ENCODE measurements at places on chromosomes 5 and 9. TPM values are rescaled to one million over a fixed set of nuclear protein-coding genes. Genes with fewer than 3 reads are reported as not detected.

DNA sequence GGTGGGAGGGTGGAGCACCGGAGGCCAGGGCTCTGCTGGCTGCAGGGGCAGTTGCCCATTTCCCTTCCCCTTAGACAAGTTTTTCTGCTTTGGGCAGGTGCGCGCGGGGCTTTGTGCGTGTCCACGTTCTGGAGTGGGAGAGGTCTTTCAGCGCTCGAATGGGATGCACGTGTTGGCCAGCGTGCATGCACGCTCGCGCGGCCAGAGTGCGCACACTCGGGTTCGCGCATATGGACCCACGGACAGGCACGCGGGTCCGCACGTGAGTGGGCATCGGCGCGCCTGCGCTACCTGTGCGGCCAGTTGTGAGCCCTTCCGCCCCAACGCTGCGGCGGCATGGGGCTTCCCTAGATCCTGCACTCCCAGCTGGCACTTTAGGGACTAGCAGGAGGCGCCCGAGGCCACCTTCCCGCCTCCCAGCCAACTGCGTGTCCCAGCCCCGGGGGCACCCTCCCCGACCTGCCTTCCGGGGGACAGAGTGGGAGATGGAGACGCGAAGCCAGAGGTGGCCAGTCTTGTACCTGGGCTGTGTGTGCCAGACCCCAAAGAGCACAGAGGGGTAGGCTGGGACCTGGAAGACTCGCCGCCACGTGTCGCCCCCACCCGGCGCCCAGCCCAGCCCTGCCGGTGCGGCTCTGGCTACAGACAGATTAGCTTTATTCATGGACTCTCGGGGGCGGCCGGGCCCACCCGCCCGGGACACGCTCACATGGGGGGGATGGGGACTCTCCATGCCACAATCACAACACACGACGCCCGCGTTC, 9.8 kb upstream of the GPRIN1 start:
- H3K27ac ChIP-seq, result no peak overlapping the region
- H3K27me3 ChIP-seq, result peaks cover 33% of the 10 kb centered on the region
- no peak for DNase-seq
- peaks cover 23% of the 10 kb centered on the region for H3K4me1 ChIP-seq
- peak overlapping the region; percentile 7 for H3K4me3 ChIP-seq

DNA sequence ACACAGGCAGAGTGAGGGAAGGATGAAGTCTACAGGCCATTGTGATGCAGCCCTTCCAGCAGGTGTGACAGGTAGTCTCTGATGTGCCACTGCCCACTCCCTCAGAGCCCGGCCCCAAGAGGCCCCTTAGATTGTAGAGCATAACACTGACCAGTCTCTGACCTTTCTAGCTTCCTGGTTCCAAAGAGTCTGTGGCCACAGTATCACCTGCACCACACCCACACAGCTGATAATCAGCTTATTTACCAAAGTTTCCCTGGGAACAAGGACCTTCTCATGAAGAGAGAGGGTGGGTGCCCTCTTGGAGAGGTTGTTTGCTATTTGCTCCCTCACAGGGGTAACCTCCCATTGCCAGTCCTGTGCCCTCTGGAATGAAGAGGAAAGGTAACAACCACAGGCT, 11.0 kb upstream of the ACER2 start:
- DNase-seq, result no peak
- no peak overlapping the region for H3K27ac ChIP-seq
- no peaks in the 10 kb centered on the region for H3K36me3 ChIP-seq
- no peaks in the 10 kb centered on the region for H3K4me1 ChIP-seq
- no peak overlapping the region for H3K4me3 ChIP-seq
- peaks cover 10% of the 10 kb centered on the region for H3K27me3 ChIP-seq

DNA sequence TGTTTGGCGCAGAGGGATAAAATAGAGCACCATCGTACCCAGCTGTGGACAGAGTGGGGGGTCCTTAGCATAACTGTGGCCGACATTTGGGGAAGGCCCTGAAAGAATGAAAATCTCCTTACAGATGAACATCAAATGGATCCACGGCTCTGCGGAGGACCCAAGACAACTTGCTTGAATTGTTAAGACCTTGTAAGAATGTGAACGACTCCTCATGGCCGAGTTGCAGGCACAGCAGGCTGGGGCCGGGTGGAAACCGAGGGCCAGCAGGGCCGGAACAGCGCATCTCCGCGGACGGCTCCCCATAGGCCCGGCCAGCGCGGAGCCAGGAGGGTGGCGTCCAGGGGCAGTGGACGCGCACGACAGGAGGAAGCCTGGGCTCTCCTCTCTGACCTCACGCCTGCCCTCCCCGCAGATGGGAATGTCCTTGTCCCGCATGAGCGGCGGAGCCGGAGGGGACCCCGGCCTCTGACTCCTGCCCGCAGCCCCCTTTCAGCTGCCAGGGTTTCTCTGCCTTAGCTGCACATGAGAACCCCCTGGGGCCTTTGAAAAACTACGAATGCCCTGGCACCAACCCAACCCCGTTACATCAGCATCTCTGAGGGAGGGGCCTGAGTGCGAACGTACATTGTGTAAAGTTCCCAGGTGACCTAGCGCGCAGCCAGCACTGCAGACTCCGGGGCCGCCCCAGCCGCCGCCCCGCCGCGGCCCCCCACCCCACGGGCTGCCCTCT, 36.2 kb upstream of the PTCH1 start:
- H3K4me1 ChIP-seq, result no peaks in the 10 kb centered on the region
- H3K4me3 ChIP-seq, result no peak overlapping the region
- H3K27me3 ChIP-seq, result peaks cover 26% of the 10 kb centered on the region
- no peaks in the 10 kb centered on the region for H3K36me3 ChIP-seq

DNA sequence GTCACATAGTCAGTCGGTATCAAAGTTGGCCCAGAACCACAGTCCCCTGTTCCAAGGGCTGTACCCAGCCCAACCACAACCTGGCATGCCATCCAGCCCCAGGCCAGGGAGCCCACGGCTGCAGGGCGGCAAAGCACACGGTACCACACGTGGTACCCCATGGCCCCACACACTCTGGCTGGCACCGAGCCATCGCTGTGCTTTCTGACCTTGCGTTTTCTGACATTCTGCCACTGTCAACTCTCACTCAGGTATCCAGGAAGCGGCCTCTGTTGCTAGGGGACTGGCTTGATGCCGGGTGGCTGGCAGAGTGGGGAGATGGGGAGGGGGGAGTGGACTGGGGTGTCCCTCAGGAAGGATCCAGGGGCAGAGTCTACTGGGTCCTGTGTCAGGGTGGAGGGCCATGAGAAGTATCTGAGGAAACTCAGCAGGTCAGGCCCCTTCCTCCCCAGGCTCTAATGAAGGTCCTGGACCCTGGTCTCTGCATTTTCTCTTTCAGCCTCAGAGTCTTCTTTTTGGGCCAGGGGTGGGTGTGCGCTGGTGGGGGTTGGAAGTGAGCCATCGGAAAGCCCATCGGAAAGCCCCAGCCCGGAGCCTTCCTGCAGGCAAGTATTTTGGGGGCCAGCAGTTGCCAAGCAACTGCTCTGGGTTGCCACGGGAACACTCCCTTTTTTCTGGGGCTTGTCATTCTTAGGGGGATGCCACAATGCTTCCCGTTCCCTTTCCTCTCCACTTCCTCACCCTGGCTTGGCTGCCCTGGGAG, 21.0 kb upstream of the RALGDS start:
- no peaks in the 10 kb centered on the region for H3K27me3 ChIP-seq
- no peak for DNase-seq
- no peaks in the 10 kb centered on the region for H3K36me3 ChIP-seq
- H3K27ac ChIP-seq, result no peak overlapping the region
- H3K4me1 ChIP-seq, result peaks cover 11% of the 10 kb centered on the region

DNA sequence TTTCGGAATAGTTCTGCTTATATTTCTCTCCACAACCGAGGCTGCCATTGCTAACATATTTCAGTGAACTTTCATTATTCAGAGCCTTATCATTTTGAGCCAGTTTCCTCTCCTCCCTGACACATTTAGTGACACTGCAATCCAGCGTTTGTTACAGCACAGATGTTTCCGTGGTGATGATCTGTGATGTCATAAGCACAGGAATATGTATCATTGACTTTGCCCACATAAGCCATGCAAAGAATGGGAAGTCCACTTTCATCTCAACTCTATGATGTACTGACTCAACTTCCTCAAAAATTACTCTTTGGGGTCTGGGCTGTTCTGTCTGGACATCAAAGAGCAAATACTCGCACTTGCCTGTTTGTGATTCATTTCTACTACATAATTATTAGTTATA, 291.8 kb downstream of the EBF1 start:
- DNase-seq, result no peak
- no peak overlapping the region for H3K27ac ChIP-seq
- H3K36me3 ChIP-seq, result no peaks in the 10 kb centered on the region
- no peak overlapping the region for H3K4me3 ChIP-seq

NAIP gene
- 1.7 TPM for total RNA-seq

DNA sequence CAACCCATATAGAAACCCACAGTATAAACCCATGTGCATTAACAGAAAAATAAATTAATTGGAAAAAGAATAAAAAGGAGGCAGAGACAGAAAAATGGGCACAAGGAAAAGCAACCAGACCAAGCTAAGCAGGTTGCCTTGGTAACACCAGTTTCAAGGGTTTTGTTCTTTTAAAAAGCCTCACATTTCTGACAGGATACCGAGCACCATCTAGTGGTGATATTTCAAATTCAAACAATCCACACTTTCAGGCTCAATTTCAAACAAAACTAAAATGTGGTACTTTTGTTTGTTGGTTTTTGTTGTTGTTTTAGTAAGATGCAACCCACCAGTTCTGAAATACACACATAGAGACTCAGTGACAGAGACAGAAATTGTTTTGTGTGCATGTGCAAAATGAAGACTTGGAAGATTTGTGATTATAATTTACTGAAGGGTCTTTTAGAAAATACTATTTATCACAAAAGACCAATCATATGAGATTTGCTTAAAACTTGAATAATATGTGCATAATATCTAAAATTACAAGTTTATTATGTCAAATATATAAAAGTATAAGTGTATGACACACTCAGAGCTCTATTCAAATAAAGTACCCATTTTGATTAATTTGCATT, 318.2 kb downstream of the SLCO4C1 start:
- no peaks in the 10 kb centered on the region for H3K36me3 ChIP-seq
- peak; percentile 13 for DNase-seq
- H3K27ac ChIP-seq, result no peak overlapping the region
- H3K27me3 ChIP-seq, result no peaks in the 10 kb centered on the region
- H3K4me1 ChIP-seq, result no peaks in the 10 kb centered on the region

- no peaks in the 10 kb centered on the region for H3K4me1 ChIP-seq
- H3K4me3 ChIP-seq, result no peak overlapping the region
- H3K27ac ChIP-seq, result no peak overlapping the region
- H3K27me3 ChIP-seq, result no peaks in the 10 kb centered on the region
Observed at GRCh38 chr9:14746626-14747025, 24.1 kb upstream of the CER1 start.

OR13C3 gene
- total RNA-seq, result not detected

- H3K27me3 ChIP-seq, result no peaks in the 10 kb centered on the region
- peak overlapping the region; percentile 89 for H3K27ac ChIP-seq
- no peaks in the 10 kb centered on the region for H3K36me3 ChIP-seq
- H3K4me3 ChIP-seq, result no peak overlapping the region
Observed at GRCh38 chr5:53403291-53403690, 77.1 kb upstream of the FST start.

SPINK6 gene
- total RNA-seq, result not detected

TTC23L gene
- under 0.01 TPM for total RNA-seq

DNA sequence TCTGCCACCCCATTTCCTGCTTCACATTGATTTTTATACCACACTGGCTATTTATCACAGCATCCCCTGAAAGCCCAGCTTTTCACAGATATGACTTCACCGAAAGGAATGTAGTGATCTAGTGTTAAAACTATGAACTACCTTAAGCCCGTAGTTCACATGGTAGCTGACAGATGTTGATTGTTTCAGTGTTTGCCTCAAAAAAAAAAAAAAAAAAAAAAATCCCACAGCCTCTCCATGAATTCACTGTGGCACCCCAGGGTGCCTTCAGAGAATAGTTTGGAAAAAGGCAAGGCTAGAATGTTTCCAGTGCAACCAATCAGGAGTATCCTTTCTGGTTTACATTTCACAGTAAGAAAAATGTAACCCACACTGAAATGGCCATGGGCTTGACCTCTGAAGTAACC, 37.1 kb downstream of the GLIS3 start:
- no peak overlapping the region for H3K4me3 ChIP-seq
- H3K27ac ChIP-seq, result no peak overlapping the region
- no peaks in the 10 kb centered on the region for H3K27me3 ChIP-seq
- peaks cover 8% of the 10 kb centered on the region for H3K4me1 ChIP-seq

DNA sequence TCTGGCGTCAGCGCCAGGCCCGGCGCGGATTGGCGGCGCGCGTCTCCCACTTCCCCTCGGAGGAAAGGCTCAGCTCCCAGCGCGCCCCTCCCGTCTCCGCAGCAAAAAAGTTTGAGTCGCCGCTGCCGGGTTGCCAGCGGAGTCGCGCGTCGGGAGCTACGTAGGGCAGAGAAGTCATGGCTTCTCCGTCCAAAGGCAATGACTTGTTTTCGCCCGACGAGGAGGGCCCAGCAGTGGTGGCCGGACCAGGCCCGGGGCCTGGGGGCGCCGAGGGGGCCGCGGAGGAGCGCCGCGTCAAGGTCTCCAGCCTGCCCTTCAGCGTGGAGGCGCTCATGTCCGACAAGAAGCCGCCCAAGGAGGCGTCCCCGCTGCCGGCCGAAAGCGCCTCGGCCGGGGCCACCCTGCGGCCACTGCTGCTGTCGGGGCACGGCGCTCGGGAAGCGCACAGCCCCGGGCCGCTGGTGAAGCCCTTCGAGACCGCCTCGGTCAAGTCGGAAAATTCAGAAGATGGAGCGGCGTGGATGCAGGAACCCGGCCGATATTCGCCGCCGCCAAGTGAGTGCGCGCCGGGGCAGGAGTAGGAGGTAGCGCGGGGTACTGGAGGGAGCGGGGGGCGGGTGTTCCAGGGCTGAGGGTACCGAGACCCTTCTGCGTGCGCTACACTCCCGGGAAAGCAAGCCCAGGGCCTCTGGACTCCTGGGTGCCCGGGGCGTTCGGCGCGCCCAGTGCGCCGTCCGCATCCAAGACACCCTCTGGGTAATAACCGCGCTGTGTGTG, at the start of gene MSX2:
MSX2 (plus strand) TSS at position 99 of the 777 bp plus-strand sequence; CDS start at position 177, 78 bp downstream.
- H3K4me1 ChIP-seq, result no peaks in the 10 kb centered on the region
- DNase-seq, result peak; percentile 86
- H3K27ac ChIP-seq, result peak within 1 kb of the TSS; percentile 38
- peak within 1 kb of the TSS; percentile 54 for H3K4me3 ChIP-seq

- H3K27ac ChIP-seq, result no peak overlapping the region
- peaks cover 32% of the 10 kb centered on the region for H3K27me3 ChIP-seq
- no peaks in the 10 kb centered on the region for H3K36me3 ChIP-seq
- no peak overlapping the region for H3K4me3 ChIP-seq
- DNase-seq, result no peak
Observed at GRCh38 chr9:113690055-113690740, 185.9 kb upstream of the ZNF618 start.

SHISAL2B gene
- total RNA-seq, result not detected
